Thyroid gland (tissue), 4 donors: ENCODE measurements at places on chromosomes 16 and 17.

GRCh38 chr16:711548-712320 lies 3.2 kb upstream of the METRN start:
- peak; percentile 71 for DNase-seq

- DNase-seq, result no peak
Observed at GRCh38 chr16:50709980-50710379, 16.6 kb downstream of the NOD2 start.

DNA sequence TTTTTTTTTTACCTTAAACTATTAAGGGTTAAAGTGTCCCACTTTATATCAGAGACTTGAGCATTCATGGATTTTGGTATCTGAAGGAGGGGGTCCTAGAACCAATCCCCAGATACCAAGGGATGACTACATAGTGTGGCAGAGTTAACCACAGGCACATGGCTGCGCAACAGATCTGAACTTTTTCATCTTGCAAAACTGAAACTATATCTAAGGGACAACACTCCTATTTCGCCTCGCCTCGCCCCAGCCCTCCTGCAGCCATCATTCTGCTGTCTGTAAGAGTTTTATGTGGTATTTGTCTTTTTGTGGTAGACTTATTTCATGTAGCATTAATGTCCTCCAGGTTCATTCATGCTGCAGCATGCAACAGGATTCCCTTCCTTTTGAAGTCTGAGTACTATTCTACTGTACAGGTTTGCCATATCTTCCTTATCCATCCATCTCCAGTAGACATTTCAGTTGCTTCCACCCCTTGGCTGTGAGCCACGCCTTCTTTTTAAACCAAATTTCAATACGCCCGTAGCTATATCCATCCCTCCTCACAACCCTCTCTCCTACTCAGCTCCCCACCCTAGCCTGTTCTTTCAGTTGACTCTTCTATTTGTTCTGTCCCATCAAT lies 53.2 kb downstream of the AMFR start:
- no peak for DNase-seq

GRCh38 chr17:44268709-44269534 lies 987 bp upstream of the SLC4A1 start:
- no peak for DNase-seq

- DNase-seq, result no peak
Observed at GRCh38 chr16:84596801-84597527, 20.9 kb downstream of the COTL1 start.

GRCh38 chr17:69050999-69051775 lies 9.5 kb downstream of the ABCA9 start:
- no peak for DNase-seq

DNA sequence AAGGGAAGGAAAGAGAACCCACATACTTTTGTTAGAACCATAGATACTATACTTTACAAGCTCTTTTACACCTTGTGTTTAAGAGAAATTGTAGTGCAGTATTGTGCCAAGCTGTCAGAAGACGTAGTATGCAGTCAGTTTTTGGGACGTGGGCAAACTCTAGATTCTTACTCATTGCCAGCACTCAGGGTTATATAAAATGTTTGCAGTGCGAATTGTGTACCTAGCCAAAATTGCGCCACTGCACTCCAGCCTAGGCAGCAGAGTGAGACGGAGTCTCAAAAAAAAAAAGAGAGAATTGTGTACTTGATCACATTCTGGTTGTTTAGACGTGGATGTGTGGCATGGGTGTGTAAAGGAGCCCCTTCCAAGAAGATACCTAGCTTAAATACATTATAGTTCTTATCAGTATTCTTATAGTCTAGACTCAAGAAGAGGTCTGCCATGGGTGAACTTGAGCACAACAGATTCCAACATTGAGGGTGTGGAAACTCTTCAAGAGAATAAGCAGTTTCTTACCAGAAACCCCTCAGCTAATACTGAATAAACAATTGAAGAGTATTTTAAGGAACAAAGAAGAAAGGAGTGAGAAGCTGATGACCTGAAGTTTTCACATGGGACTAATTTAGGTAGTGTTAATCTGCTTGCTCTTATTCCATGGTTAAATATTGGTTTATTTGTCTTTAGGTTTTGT lies 27.4 kb upstream of the MRC2 start:
- no peak for DNase-seq

DNA sequence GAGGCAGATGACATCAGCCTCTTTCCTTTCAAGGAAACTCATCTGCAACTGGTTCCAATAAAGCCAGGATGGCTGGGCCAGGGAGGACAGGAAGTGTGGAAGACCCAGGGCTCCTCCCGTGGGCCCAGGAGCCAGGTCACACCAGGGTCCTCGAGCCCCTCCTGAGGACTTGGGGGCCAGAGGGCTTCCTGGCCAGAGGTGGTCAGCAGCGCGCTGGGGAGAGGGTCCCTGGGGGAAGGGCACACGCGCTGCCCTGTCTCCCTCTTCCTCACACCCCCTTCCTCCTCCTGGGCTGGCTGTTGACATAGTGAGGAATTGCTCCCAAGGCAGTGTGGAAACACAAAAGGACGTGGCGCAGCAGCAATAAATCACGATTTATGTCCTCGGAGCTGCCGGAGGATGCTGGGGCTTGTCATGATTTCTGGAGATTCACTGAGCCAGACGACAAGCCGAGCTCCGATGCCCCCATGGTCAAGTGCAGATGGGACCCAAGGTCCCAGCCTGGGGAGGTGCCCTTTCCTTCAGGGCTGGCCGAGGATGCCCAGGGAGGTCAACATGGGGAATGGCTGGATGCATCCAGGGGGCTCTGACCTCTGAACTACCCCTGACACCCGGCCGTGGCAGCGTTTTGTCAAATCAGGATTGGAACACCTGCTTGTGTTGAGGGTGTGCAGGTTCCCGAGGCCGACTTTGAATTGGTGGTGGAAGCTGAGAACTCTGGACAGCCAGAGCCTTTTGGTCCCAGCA lies 152.6 kb downstream of the IRF8 start:
- no peak for DNase-seq

DNA sequence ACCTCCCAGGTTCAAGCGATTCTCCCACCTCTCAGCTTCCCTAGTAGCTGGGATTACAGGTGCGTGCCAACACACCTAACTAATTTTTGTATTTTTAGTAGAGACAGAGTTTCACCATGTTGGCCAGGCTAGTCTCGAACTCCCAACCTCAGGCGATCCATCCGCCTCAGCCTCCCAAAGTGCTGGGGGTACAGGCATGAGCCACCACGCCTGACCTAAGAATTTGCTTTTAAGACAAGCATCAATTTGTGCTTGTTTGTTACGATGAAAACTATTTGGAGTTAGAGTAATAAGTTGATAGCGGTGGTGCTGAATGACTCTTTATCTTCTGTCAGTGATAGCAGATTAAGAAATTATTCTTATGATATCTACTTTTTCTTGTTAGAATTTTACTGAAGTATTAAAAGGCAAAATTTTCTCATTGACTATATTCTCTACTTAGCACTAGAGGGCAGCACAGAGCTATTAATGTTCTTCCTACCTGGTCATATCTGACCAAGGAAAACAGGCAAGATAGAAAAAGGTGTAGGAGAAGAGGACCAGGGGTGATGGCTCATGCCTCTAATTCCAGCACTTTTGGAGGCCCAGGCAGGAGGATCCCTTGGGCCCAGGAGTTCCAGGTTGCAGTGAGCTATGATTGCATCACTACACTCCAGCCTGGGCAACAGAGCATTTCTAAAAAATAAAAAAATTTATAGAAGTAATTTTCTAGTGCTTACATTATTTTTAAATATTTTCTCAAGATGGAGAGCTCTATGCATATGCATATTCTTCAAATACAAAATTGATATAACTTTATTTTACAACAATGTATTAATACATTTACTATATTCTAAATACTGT lies 24.5 kb downstream of the STXBP4 start:
- no peak for DNase-seq

GRCh38 chr17:80605326-80606066 lies 60.9 kb downstream of the RPTOR start:
- no peak for DNase-seq

- DNase-seq, result no peak
Observed at GRCh38 chr17:71428897-71429296, 691.9 kb upstream of the SOX9 start.

DNA sequence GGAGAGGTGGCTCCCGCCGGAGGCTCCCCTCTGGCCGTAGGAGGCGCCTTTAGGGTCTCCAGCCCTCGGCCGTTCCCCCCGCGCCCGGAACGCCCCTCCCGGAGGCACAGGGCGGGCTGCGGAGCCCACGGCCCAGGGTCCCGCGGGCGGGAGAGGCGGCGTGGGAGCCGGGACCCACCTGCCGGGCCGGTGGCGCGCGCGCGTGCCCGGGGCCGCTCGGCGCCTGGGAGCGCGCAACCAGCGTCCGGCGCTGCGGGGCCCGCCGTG lies at the start of gene MIF4GD:
MIF4GD (minus strand) TSS at position 266 of the 267 bp plus-strand sequence. CDS start 1,036 bp downstream, outside the sequence.
- DNase-seq, result no peak

- no peak for DNase-seq
Observed at GRCh38 chr17:28812748-28813377, 29.7 kb downstream of the FAM222B start.

DNA sequence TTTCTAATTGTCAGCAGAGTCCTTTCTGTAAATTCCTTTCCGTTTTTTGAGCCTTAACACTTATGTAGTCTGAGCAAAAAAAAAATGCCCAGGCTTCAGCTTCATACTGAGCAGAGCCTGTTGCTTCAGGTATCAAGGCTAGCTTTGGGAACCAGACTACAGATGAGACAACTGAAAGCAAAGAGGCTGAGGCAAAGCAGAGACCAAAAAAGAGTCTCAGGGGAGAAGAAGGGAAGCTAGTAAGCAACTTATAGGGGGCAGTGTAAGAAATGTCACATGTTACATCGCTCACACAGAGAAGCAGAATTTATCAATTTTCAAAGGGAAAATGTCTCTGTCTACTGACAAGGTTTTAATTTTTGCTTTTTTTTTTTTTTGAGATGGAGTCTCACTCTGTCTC lies 3.3 kb downstream of the HASPIN start:
- DNase-seq, result no peak

GRCh38 chr17:75751676-75752404 lies 13.2 kb downstream of the GALK1 start:
- DNase-seq, result no peak

DNA sequence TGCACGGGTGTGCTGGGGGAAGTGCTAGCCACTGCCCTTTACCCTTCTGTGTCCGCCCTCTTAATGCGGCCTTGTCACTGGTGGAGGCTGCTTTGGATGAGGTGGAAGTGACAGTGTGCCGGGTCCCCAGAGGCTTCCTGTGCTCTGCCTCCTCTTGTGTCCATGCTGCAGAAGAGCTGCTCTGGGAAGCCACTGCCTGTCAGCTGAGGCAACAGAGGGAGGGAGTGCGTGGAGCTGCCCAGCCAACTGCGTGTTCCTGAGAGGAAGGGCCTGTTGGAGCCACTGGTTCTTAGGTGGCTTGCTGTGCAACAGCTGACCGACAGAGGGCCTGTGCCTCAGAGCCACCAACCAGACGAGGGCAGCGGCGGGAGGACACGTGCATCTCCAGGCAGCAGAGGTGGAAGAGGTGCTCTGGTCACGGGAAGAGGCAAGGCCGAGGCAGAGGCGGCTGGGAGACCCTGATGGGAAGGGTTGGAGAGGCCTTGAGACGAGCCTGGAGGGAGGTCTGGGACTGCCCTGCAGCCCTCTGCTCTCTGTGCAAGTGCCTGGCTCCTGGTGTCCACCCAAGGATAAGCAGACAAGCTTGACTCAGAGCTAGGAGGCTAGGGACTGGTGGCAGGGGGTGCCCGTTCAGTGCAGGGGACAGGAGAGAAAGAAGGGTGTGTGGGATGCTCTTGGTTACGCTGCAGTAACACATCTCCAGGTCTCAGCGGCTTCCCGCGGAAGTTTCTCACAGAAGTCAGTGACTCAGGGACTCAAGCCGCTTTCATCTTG lies 25.4 kb downstream of the B9D1 start:
- DNase-seq, result no peak

- DNase-seq, result no peak
Observed at GRCh38 chr17:77856551-77857305, 101.8 kb upstream of the TNRC6C start.

DNA sequence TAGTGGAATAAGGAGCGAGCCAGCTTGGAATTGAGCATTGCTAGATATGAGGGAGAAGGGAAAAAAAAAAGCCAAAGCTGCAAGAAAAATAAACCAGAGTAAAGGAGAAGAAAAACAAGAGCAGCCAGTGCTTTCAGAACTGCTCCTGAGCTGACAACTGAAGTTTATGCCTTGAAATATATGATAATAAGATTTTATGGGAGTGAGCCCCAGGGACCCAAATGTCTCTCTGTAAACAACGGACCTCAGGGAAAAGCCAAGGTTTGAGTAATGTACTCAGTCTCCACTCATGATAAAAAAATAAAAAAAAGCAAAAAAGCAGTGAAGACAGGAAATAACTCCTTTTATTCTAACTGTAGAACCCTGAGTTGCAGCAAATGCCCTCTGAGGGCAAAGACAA lies 132.6 kb downstream of the SNX11 start:
- no peak for DNase-seq

DNA sequence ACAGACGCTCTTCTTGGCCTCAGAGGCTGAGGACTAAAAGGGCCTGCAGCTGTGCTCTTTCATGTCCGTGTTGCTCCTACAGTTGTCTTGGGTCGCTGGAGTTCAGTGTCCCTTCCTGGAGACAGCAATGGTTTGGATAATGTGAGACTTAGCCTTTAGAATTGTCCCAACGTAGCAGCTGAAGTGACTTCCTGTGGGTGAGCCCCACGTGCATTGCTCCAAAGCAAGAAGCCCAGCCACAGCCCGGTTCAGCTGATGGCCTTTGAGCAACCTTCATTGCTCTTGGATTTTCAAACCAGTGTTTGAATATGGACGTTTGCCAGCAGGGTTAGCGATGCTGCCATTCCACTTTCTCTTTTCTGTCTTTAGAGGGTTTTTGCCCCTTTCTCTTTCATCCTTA lies 19.7 kb downstream of the TMEM11 start:
- peak; percentile 37 for DNase-seq

GRCh38 chr17:77893144-77894044 lies 65.1 kb upstream of the TNRC6C start:
- DNase-seq, result no peak

- peak; percentile 85 for DNase-seq
Observed at GRCh38 chr16:71461686-71462648, at the start of gene ZNF23. Gene ZNF23, minus strand, starts transcription at chr16:71462247. Its CDS starts 5,451 bp downstream, at chr16:71456796.

GRCh38 chr17:80816241-80817103 lies 175.2 kb upstream of the CHMP6 start:
- peak; percentile 14 for DNase-seq

DNA sequence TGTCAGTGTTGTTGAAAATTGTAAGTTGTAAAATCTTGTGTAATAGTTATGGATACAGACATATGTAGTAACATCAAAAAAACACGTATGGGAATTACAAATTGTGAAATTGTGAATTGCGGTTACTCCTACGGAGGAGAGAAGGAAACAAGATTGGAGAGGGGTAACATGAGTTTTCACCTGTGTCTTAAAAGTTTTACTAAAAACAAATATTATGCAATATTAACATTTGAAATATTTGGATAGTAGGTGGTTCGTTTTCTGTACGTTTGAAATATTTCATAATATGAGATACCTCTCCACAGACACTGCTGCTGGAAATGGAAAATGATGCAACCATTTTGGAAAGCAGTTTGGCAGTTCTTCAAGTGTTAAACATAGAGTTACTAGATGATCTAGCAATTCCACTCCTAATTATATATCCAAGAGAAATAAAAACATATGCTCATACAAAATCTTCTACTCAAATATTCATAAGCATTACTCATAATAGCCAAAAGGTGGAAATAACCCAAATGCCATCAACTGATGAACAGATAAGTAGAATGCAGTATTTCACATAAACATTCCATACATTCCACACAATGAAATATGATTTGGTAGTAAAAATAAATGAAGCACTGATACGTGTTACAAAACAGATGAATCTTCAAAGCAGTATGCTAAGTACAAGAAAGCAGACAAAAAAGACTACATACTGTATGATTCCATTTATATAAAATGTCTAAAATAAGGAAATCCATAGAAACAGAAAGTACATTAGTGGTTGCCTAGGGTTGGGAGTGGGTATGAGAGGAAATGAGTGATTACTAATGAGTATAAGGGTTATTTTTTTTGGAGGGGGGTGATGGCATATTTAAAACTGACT lies 40.7 kb upstream of the ABCA10 start:
- DNase-seq, result no peak
